ENCODE measurements at places on chromosomes 3 and 15.
A peak's percentile ranks its signal among the peaks of the same experiment; 100 is the strongest.

DNA sequence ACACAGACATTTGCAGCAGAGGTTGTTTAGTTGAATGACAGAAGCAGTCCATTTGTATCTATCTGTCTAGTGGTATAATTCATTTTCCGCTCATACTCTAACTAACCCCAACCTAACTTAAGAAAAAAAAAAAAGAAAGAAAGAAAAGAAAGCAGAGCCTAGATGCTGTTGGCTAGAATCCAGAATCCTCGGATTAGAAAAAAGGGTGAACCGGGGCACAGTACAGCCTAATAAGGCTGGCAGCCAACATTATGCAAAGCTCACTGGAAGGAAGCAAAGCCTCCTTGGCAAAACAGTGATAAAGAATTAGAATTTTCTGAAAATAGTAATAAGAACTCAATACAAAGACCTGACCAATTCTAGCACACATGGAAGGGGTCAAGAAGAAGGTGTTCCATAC lies 640.8 kb downstream of the TUSC7 start:
- DNase-seq, result no peak

- DNase-seq, result peak; percentile 18
These were observed 19.9 kb upstream of the ABHD2 start for GRCh38 chr15:89068325-89068784.

GRCh38 chr15:71256934-71257664 lies 141.8 kb downstream of the THSD4 start:
- no peak for DNase-seq

- DNase-seq, result no peak
These were observed 21.8 kb upstream of the EPB42 start for GRCh38 chr15:43242616-43243015.

DNA sequence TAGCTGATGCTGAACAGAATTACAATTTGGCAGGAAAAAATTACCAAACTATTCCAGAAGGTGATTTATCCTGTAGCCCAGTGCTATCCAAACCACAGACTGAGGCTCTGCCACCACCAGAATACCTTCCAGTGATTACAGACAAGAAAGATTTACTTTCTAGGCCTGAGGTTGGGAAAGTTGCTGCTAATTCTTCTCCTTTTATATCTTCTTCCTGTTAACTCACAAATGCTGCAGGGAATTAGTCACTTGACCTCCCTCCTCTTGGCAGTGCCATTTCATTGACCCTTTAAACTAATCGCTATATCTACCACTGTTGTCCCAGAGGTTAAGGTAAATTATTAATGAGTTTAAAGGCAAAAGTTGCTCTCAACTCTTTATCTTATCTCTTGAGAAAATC lies 118.4 kb downstream of the CTNNB1 start:
- DNase-seq, result no peak

DNA sequence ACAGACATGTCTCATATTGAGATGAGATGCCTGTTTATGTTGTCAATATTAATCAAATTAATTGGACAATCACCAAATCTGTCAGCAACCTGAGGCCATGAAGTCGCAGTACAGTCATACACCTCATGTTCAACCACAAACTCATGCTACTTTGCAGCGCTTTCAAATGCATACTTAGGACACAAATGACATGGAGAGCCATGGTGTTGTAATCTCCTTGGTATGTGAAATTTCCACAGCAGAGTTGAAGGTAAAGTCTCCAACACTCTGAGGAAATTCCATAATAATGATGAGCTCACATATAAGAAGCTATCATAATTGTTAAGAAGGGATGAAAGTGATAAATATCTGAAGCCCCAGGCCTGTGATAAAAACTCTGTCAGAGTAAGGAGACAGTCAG lies 873.9 kb downstream of the MCTP2 start:
- no peak for DNase-seq

GRCh38 chr3:480070-480469 lies 283.5 kb downstream of the CHL1 start:
- no peak for DNase-seq

DNA sequence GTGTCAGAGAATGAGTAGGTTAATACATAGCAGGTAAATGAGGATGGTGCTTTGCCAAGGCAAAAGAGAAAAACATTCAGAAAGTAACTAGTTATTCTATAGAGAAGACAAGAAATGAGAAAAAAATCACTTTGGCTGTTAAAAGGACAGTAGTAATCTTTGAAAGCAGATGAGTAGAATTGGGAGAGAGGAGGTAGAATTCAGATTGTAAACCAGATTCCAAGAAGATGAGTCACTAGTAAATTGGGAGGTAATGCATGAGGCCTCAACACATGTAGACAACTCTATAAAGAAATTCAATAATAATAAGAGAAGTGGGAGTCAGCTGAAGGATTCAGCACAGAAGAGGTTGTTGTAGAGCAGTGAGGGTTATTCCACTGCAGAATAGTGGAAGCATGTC lies 81.4 kb downstream of the MBNL1 start:
- no peak for DNase-seq

GRCh38 chr3:64235605-64236004 lies 10.3 kb upstream of the PRICKLE2 start:
- DNase-seq, result no peak

- DNase-seq, result no peak
These were observed 50.5 kb downstream of the SRGAP3 start for GRCh38 chr3:9198899-9199335.

DNA sequence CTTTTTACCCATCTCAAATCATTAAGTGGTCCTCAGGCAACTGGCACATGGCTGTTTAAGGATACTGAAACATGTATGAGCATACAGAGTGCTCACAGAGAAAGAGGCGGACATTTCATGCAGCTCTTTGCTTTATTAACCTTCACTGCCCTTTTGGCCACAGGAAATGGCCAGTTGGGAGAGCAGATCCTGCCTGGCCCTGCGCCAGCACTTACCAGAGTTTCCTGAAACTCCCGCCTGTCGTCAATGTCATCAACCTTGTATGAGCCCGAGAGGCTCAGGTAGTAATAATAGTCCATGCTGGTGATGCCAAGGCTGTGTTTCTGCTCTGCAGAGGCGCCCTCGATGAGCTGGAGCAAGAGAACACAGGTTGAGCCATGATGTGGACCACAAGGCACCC lies 17.8 kb downstream of the LDHAL6B start:
- DNase-seq, result no peak

- DNase-seq, result no peak
These were observed 35.2 kb downstream of the PYGO1 start for GRCh38 chr15:55552926-55553325.

GRCh38 chr3:141449424-141449823 lies 37.4 kb upstream of the RASA2 start:
- no peak for DNase-seq

DNA sequence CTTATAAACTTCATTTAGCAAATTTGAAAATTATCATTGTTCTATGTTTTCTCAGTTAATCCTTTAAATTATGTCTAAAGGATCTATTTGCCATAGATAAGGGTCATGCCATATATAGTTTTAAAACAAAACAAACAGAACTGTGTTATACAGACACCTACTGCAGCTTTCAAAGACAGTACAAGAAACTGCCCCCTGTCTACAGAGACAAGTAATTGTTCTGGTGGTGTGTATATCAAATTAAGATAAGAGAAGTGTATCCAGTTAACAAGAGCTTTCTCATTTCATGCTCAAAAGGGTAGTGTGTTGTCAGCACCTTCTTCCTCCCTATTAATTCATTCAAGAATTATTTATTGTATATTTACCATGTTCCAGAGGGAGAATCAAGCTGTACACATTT lies 201.2 kb downstream of the FMN1 start:
- DNase-seq, result no peak

GRCh38 chr3:30201715-30202114 lies 404.7 kb upstream of the TGFBR2 start:
- no peak for DNase-seq

DNA sequence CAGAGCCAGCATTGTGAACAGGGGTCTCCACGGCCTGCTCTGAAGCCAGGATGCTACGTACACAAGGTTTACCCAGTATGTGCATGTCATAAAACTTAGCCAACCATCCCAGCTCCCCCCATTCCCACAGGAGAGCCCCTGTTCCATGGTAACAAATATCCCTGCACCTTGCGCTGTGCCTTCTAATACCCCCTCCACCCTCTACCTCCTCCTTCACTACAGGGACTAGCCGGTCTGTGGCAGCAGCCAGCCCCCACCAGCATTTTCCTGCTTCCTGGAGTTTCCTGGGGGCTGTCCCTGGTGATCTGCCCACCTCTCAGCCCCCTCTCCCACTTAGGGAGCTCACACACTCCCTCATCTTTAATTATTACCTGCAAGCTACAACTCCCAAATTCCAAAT lies 20.4 kb downstream of the ACSBG1 start:
- DNase-seq, result no peak

- DNase-seq, result no peak
These were observed 1.0 kb downstream of the LRCH3 start for GRCh38 chr3:197791892-197792647.

GRCh38 chr15:47616876-47617275 lies 100.4 kb upstream of the SEMA6D start:
- DNase-seq, result no peak

GRCh38 chr15:31347981-31348803 lies 21.6 kb downstream of the KLF13 start:
- DNase-seq, result no peak

DNA sequence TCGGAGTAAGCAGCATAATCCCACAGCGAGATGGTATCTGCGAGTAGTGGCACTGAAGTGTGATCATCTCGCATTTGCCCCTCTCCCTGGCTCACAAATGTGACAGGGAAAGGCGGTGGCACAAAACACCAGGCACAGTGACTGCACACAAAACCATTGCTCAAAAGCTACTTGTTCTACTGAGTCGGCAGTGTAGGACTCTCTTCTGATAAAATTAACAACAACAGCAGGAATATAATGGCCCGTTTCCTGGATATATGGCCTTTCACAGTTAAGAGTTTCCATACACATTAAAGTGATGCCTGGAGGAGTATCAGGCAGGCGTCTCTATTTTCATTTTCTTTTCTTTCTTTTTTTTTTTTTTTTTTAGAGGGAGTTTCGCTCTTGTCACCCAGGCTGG lies 69.0 kb downstream of the MYO1E start:
- no peak for DNase-seq

DNA sequence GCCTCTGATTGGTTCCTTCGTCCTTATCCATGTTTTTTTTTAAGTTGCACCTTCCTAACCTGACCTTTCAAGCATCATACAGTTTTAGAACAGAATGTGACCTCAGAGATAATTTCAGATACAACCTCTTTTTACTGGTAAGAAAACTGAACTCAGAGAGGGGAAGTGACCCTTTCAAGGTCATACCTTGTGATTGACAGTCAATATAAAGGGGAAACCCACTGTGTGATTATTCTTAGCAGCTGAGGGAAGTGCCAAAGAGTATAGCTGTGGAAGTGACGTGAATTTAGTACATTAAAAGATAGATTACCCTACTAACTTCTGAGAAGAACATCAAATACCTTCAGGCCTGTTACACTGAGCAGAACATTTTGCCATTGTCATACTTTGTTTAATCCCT lies 319.4 kb downstream of the NEK10 start:
- DNase-seq, result no peak

All from stimulated activated CD4-positive, alpha-beta T cell treated with anti-CD3 and anti-CD28 coated beads, TNF-alpha, amount 100 ng/mL, for 4 hours (primary cell).